ENCODE measurements at places on chromosomes 2 and 18.

DNA sequence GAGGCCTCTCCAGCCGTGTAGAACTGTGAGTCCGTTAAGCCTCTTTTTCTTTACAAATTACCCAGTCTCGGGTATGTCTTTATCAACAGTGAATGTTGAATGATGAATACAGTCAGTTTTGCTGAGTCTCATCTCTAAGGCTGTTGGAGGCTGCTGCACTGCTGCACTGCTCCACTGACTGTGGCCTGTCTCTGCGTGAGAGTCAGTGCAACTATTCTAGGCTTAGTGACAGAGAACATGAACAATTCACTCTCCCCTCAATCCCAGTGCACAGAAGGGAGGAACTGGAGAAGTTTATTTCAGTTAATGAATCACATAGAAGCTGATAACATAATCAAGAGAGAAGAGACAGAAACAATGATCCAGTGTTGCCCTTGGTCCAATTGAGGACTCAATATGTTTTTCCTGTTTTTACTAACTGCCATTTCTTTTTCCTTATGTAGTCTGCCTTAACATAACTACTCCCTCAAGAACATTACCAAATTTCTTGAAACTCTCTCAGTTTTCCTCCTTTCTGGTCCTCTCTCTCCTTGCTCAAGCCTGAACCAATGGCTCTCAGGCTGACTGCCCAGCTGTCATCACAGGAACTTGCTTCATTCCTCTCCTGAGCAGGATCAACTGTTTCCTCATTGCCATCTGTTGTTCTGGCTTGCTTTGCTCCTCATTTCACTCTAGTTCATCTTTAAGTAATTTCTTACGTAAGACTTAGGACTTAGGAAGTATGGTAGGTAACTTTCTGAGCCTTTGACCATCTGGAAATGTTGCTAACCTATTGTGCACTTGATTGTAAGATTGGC, 483.2 kb downstream of the METTL4 start:
- DNase-seq, result peak; percentile 46

DNA sequence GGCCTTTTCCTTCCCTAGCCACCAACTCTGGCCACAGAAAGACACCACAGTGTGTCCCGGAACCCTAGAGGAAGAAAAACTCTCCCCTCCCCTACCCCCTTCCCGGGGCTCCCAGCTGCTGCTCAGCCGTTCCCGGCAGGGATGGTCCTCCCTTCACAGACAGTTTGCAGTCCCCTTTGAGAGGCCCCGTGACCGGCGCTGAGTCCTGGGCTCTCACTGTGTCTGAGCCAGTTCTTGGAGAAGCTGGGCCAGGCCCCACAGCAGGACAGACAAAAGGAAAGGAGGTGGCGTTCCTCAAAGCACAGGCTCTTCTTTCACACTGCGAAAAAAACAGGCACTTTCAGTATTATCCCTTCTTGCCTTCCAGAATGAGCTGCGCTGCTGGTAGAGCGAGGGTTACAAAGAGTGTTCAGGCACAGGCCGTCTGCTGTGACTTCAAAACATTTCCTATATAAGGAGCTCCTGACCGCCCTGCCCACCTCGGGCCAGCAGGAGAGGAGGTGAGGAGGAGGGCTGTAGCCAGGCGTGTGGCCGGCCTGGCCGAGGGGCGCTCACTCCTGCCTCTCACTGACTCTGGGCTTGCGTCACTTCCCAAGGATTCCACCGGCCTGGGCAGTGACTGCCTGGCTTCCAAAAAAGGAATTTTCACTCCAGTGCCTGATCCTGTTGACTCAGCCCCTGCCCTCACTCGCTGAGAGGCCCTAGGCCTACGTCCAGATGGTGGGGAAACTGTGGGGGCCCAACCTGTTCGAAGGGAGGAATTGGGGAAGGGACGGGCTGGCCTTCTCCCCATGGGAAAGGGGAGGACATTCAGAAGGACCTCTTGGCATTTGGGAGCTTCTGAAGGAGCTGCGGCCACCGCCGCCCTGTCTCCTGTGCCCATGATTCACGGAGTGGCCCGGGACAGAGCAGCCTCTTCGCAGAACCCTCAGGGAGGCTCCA, 24.9 kb downstream of the CIDEA start:
- peak; percentile 90 for DNase-seq

GRCh38 chr2:212815453-212815852, 276.9 kb upstream of the ERBB4 start:
- no peak for DNase-seq

GRCh38 chr2:121004950-121005349, 269.3 kb downstream of the GLI2 start:
- DNase-seq, result no peak

GRCh38 chr2:46490521-46491141, 11.3 kb downstream of the TMEM247 start:
- no peak for DNase-seq

- no peak for DNase-seq
These were observed 149.3 kb downstream of the GALNT1 start for GRCh38 chr18:35730691-35731370.

- DNase-seq, result no peak
These were observed 387.6 kb downstream of the NBAS start for GRCh38 chr2:15173501-15173900.

- no peak for DNase-seq
These were observed 550.8 kb upstream of the ZNF804A start for GRCh38 chr2:184047536-184047935.

DNA sequence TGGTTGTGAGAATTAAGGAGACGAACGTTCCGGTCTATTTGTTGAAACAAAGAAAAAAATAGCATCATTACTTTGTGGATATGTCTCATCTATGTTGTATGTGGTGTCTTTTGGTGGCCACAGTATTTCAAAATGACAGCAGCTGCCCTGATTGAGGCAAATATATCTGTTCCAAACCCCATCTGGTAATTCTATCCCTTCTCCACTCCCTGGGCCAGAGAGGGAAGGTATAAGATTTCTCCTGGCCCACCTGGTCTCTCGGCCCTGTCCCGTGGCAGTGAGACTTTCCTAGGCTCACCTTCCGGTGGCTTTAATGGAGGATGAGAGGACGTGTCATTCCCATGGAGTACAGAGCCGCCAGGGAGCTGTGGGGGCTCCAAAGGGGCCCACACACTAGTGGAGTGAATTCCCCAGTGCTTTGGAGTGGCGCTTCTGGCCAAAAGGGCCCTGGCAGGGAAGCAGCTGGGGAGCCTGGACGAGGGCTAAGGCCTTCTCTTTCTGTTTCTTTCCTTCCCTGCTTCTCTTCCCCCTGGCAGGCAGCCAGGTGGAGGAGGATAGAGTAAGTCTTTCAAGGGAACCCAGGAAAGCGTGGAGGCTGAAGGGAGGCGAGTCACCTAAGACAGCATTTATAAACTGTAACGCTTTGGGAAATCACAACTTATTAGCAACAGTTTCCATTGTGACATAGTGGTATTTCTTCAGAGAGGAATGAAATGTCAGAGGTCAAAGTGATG, 5.6 kb downstream of the FOSL2 start:
- DNase-seq, result peak; percentile 42

DNA sequence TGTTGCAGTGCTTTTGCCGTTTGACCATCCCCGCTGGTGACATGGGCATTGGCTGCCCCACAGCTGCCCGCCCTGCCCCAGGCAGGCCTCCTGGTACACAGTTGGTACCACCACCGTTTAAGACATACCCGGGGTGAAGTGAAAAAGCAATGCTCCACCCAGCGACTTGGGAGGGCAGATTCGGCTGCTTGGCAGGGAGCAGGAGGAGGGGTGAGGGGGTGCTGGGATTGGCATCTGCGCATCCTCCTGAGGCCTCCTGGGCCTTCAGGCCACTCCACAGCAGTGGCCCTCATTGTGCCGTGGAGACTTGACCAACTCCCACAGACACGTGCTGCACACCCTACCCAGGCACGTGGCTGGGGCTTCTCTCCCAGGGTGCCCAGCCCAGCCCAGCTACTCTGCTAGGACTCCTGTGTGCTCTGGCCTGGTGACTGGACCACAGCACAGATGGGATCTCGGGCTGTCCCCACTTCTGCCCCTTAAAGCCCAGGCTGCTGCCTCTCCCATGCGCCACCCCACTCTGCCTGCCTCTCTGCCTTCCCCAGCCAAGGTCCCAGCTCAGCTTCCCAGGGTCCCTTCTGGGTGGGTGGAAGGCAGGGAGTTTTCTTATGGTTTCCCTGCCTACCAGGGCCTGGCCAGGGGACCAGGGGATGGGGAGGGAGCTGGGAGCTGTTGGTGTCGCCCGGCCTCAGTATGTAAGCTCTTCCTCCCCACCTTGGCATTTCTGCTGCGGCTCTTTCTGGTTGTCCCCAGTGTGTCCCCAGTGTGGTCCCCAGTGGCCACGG, 157.0 kb upstream of the HS6ST1 start:
- DNase-seq, result no peak

DNA sequence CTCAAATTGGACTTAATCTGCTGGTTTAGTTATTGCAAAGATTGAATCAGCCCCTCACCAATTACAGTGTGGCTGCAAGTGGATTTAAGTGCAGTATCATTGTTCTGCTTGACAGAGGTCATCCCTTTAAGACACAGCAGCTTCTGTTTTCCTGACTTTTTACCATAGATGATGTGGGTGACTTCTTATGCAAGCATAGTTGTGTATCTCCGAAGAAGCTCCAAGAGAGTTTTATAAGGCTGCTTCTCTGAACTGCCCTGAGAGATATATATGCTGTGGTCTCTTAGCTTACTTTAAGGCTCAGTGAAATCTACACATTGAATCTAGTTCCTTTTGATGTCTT, 3.5 kb downstream of the TRIB2 start:
- no peak for DNase-seq

- DNase-seq, result no peak
These were observed 510.1 kb upstream of the PIK3C3 start for GRCh38 chr18:41444943-41445342.

GRCh38 chr2:147174824-147175254, 670.0 kb upstream of the ACVR2A start:
- no peak for DNase-seq

DNA sequence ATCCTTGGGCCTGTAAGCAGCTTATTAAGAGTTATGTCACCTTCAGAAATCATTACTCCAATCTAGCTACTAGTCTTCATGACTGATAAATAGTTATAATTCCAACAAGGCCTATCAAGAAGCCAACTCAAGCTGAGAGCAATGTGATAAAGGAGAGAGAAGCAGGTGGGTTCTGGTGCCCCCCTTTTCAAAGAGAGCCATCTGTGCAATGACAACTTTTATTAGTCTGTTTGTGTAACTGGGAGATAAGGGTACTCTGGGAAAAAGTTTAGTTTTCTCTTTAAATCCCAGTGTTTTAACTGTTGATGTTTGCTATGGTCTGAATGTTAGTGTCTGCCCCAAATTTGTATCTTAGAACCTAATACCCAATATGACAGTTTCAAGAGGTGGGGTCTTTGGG, 60.6 kb downstream of the CCDC93 start:
- DNase-seq, result no peak

Measured in skeletal muscle cell (primary cell).